ENCODE measurements at places on chromosomes 7 and 10.

DNA sequence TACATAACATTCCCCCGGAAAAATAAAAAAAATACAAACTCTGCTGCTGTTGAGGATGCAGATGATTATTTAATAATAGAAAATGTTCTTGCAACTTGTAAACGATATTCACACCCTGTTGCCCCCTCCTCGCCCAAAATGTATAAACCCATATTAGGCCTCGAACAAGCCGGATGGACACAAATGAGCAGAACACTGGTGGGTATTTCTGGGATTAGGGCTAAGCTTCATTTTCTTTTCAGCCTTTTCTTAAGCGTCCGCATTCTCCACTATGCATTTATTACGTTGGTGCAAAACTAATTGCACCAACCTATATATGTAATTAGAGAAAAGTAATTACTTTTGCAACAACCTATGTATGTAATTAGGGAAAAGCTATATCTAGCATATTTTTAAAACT is 349 bp upstream of the GNG11 start:
- no peak for DNase-seq

- no peak for DNase-seq
These were observed 373.7 kb upstream of the MKI67 start for GRCh38 chr10:128499956-128500355.

GRCh38 chr10:100776671-100777070 is 31.3 kb downstream of the PAX2 start:
- DNase-seq, result no peak

DNA sequence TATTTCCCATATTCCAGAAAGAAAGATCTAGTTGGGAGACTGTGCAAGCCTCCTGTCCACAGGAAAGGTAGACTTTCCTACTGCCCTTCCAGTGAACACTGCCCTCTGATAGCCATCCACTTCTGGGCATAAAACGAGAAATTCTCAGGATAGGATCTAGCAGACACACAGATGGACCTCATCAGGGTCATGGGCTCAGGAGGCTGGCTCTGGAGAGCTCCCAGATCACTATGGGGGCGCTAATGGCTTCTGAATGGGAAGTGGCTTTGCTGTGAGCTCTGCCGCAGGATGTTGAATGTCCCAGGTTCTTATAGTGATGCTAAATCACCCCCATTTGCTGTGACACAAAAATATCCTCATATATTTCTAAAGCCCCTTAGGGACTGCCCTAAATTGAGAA is 77.1 kb downstream of the SVIL start:
- DNase-seq, result no peak

DNA sequence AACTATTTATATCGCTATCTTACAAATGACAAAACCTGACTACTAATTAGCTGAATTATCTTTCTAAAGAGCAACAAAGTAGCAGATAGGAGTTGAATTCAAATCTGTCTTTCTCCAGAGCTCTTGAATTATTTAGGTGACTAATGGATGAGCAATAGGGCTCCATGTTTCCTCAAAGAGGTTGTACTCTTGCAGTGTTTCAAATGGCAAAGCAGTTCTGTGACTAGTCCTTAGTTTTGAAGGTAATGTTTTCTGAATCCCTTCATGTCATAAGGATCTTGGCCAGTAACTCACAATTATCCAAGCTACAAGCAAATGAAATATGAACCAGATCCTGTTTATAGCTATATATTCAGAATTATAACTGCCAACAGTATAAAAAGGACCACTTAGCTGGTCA is 999.7 kb downstream of the NRG3 start:
- no peak for DNase-seq

All from activated T-helper 9 cell treated with anti-CD3 and anti-CD28 coated beads, Interleukin-2, amount 50 U/mL, for 16 hours (primary cell).